H1 (cell line): ENCODE measurements at places on chromosomes 7 and 10. TPM values are rescaled to one million over a fixed set of nuclear protein-coding genes. Genes with fewer than 3 reads are reported as not detected.

- H3K27me3 ChIP-seq = no peaks in the 10 kb centered on the region
- H3K36me3 ChIP-seq = peaks cover 9% of the 10 kb centered on the region
- H3K27ac ChIP-seq = no peak overlapping the region
- DNase-seq = no peak
- no peaks in the 10 kb centered on the region for H3K4me1 ChIP-seq
Observed at GRCh38 chr10:12252882-12253546, 57.0 kb downstream of the CDC123 start.

FASTK gene
- 39.4 and 43.8 TPM in 2 replicates for total RNA-seq

DNA sequence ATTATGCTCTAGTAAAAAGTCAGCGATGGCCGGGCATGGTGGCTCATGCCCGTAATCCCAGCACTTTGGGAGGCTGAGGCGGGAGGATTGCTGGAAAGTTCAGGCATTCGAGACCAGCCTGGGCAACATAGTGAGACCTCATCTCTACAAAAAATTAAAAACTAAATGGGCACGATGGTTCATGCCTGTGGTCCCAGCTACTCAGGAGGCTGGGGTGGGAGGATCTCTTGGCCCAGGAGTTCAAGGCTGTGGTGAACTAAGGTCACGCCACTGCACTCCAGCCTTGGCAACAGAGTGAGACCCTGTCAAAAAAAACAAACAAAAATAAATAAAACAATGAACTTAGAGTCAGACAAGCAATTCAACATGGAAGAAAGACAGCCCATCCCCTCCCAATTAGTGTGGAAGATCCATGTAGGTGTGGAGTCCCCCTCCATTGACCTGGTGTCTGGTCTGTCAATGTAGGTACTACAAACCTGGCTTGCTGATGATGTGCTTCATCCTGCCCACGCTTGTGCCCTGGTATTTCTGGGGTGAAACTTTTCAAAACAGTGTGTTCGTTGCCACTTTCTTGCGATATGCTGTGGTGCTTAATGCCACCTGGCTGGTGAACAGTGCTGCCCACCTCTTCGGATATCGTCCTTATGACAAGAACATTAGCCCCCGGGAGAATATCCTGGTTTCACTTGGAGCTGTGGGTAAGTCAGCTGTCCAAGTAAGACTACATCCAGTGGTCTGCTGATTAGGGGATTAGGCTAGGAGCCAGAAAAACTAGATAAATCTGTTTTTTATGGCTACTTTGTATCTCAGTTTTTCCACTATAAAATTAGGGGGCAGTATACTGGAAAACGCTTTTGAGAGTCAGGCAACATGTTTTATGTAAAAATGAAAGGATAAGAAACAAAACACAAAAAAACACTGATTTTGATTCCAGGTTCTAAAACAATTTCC, 9.3 kb downstream of the SCD start:
- no peak overlapping the region for H3K27ac ChIP-seq
- no peak for DNase-seq
- peaks cover 99% of the 10 kb centered on the region for H3K36me3 ChIP-seq
- H3K4me1 ChIP-seq = 0 out of 2 replicates have a peak, but pooled peaks cover 2% of the 10 kb centered on the region
- no peak overlapping the region for H3K4me3 ChIP-seq

DNA sequence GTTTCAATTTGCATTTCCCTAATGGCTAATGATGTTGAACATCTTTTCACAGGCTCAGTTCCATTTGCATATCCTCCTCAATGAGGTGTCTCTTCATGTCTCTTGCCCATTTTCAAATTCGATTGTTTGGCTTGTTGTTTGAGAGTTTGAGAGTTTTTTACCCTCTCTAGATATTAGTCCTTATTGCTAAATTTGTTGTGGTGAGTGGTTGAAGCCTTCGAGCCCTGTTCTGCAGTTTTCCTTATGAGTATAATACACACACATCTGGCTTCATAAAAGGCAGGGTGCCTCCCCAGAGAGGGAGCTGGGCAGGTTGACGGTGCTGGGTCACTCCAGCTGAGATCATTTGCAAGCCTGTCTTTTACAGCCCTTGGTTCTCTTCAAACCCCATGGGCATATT, 65.1 kb downstream of the RGS10 start:
- H3K4me1 ChIP-seq = no peaks in the 10 kb centered on the region
- no peak for DNase-seq
- no peak overlapping the region for H3K4me3 ChIP-seq
- no peak overlapping the region for H3K27ac ChIP-seq
- H3K36me3 ChIP-seq = no peaks in the 10 kb centered on the region
- H3K27me3 ChIP-seq = peaks cover 67% of the 10 kb centered on the region

CACNB2 gene
- 2.4 and 3.2 TPM in 2 replicates for total RNA-seq

ANXA8L1 gene
- not detected in 2 replicates for total RNA-seq

HPS1 gene
- 38.7 and 44.0 TPM in 2 replicates for total RNA-seq

NUPR2 gene
- total RNA-seq = not detected in 2 replicates

STAG3 gene
- 3.3 and 3.8 TPM in 2 replicates for total RNA-seq

DNA sequence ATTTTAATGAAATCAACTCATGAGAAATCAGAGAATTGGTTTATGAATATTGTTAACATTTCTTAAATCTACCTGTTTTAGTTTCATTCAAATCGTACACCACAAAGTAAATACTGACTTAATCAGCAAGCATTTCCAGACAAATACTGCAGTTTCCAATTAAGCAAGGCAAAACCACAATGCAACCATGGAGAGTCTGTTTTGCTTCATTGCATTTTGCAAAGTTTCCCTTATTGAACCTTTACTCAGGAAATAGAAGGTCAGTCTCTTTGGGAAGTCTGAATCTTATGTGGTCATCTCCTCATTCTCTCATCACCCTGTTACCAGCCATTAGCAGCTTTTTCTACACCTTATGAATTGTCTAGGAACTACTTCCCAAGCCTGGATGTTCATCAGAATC, 400.5 kb downstream of the IPMK start:
- H3K4me3 ChIP-seq = no peak overlapping the region
- H3K4me1 ChIP-seq = no peaks in the 10 kb centered on the region
- DNase-seq = no peak
- no peaks in the 10 kb centered on the region for H3K36me3 ChIP-seq
- no peaks in the 10 kb centered on the region for H3K27me3 ChIP-seq

HACD1 gene
- total RNA-seq = 30.8 and 32.6 TPM in 2 replicates

MAGI2 gene
- 27.0 and 27.3 TPM in 2 replicates for total RNA-seq

GRCh38 chr7:143318661-143319060, 2.8 kb downstream of the CLCN1 start:
- H3K4me1 ChIP-seq = peaks cover 2% of the 10 kb centered on the region; the same call in 1 of the 2 replicates
- H3K36me3 ChIP-seq = no peaks in the 10 kb centered on the region
- H3K27me3 ChIP-seq = no peaks in the 10 kb centered on the region; the same call in 1 of the 2 replicates
- no peak overlapping the region for H3K27ac ChIP-seq
- no peak overlapping the region for H3K4me3 ChIP-seq

GRCh38 chr10:60290558-60290957, 99.1 kb downstream of the ANK3 start:
- H3K36me3 ChIP-seq = no peaks in the 10 kb centered on the region
- no peaks in the 10 kb centered on the region for H3K27me3 ChIP-seq
- H3K27ac ChIP-seq = no peak overlapping the region
- no peak overlapping the region for H3K4me3 ChIP-seq
- no peaks in the 10 kb centered on the region for H3K4me1 ChIP-seq

GRCh38 chr7:65382452-65382851, 8.8 kb downstream of the ZNF92 start:
- no peak for DNase-seq
- no peaks in the 10 kb centered on the region for H3K36me3 ChIP-seq
- H3K4me1 ChIP-seq = no peaks in the 10 kb centered on the region
- H3K27ac ChIP-seq = no peak overlapping the region
- no peaks in the 10 kb centered on the region for H3K27me3 ChIP-seq

GRCh38 chr10:14123139-14123538, 207.6 kb downstream of the FRMD4A start:
- H3K27me3 ChIP-seq = no peaks in the 10 kb centered on the region
- no peak overlapping the region for H3K4me3 ChIP-seq
- no peaks in the 10 kb centered on the region for H3K4me1 ChIP-seq
- H3K27ac ChIP-seq = no peak overlapping the region

DNA sequence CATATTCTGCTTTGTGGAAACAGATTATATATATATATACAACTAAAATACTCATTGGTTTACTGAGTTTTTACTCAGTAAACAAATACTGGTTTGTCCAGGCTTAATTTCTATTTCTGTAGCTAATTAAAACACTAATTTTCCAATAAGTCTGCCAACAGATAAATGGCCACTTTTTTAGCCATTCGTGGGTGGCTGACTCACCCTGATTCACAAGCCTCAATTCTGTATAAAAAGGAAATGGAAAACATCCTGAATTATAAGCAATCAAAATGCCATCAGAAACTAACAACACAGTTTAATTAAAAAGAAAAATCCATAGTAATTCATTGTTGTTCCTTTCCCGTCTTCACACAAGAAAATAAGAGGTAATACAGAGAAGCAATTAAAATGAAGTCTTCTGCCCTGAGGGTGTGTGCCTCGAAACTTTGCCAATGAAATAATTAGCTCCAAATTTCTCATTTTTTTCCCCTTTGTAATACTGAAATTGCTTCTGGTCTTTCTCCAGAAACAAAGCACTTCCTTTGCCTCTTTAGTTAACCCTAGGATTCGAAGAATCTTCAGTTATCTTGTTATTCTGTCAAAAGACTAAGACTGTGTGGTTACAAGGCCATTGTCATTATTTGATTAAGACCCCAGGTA, 118.7 kb upstream of the PTN start:
- no peak overlapping the region for H3K27ac ChIP-seq
- no peaks in the 10 kb centered on the region for H3K27me3 ChIP-seq
- no peak overlapping the region for H3K4me3 ChIP-seq
- no peaks in the 10 kb centered on the region for H3K36me3 ChIP-seq

DNA sequence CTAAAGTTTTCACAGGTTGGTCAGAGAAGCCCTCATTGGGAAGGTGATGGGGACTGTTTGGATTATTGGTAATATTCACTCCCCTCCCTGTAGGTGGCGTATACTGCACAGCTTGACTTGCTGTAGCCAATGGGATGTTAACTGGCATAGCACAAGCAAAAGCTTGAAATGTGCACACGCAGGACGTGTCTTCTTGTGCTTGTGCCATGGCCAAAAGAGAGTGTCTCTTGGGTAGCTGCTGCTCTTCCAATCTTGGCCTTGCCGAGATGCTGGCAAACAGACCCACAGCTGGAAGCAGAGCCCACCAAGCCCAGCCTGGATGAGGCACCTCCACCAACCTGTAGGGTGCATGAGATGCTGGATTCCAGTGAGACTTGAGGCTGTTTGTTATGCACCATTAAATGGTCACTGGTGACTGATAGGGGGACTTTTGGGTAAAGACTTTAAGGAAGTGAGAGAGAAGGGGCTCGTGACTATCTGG, 266.0 kb downstream of the GRID1 start:
- no peaks in the 10 kb centered on the region for H3K27me3 ChIP-seq
- DNase-seq = no peak
- H3K4me1 ChIP-seq = no peaks in the 10 kb centered on the region

MUC3A gene
- 43.9 and 44.6 TPM in 2 replicates for total RNA-seq

MRPS17 gene
- 27.3 and 30.4 TPM in 2 replicates for total RNA-seq

DNA sequence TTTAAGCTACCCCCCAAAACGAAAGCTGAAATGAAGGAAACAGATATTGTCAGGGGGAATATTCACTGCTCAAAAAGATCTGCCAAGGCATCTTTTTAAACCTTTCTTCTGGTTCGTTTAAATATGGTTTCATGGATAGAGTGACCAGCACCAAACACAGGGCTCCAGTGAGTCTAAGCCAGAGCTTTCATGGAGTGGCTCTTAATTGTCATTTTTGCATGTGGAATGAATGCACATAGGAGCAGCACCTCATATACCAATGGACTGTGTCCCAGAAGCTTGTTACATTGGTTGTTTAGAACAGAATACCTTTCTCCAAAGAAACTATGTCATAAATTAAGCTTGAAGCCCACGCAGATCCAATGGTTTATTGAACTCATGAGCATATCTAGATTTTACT, 17.3 kb downstream of the MKX start:
- no peaks in the 10 kb centered on the region for H3K36me3 ChIP-seq
- DNase-seq = no peak
- H3K27ac ChIP-seq = no peak overlapping the region

DNA sequence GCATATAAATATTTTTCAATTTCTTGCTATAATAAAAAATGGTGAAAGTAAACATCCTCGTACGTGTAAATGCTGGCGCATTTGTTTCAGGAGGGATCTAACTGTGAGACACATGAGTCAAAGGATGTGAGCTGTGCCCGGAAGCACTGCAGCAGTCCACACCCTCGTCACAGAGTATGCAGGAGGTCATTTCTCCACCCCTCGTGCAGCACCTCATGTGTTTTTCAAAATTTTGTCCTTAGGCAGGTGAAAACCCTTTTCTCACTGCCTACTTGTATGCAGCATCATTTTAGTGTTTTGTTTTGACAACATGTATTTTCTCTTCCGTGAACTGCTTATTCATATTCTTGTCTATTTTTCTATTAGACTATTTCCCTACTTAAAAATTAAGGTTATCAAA, 162.7 kb downstream of the AVL9 start:
- H3K4me1 ChIP-seq = no peaks in the 10 kb centered on the region
- H3K27me3 ChIP-seq = no peaks in the 10 kb centered on the region
- no peaks in the 10 kb centered on the region for H3K36me3 ChIP-seq
- no peak for DNase-seq
- no peak overlapping the region for H3K4me3 ChIP-seq

RAMP3 gene
- total RNA-seq = 0.88 and 0.92 TPM in 2 replicates

SFTPA1 gene
- not detected in 2 replicates for total RNA-seq

GRCh38 chr10:97325754-97326153, 6.7 kb downstream of the FRAT1 start:
- H3K36me3 ChIP-seq = 0 out of 2 replicates have a peak, but pooled peaks cover 2% of the 10 kb centered on the region
- no peak overlapping the region for H3K27ac ChIP-seq
- no peaks in the 10 kb centered on the region for H3K4me1 ChIP-seq
- no peak for DNase-seq
- no peak overlapping the region for H3K4me3 ChIP-seq

DNA sequence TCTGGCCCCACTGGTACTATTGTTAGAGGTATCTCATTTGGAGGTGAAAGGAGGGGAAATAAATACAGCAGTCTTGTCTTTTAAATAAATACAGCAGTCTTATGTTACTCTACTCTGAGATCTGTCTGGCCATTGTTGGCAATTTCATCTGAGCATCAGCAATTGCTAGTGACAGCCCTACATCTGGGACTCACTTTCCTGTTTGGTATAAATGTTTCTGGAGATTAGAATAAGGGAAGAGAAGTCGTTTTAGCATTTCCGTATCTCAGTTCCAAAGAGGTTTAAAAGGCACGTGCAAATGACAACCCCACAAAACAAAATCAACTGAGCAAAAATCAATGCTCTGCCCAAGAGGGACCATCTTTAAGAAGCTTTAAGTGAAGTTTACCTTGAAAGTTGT, 18.1 kb upstream of the CNNM2 start:
- H3K4me3 ChIP-seq = no peak overlapping the region
- H3K27me3 ChIP-seq = no peaks in the 10 kb centered on the region
- no peak overlapping the region for H3K27ac ChIP-seq
- no peaks in the 10 kb centered on the region for H3K4me1 ChIP-seq
- no peak for DNase-seq
- H3K36me3 ChIP-seq = no peaks in the 10 kb centered on the region

GRCh38 chr7:79652619-79653018, 199.2 kb upstream of the MAGI2 start:
- no peaks in the 10 kb centered on the region for H3K36me3 ChIP-seq
- DNase-seq = no peak
- H3K4me1 ChIP-seq = no peaks in the 10 kb centered on the region
- H3K27ac ChIP-seq = no peak overlapping the region
- H3K4me3 ChIP-seq = no peak overlapping the region
- no peaks in the 10 kb centered on the region for H3K27me3 ChIP-seq

GRCh38 chr7:17815318-17815717, 125.0 kb downstream of the SNX13 start:
- H3K4me3 ChIP-seq = no peak overlapping the region
- no peak for DNase-seq
- no peaks in the 10 kb centered on the region for H3K27me3 ChIP-seq
- peaks cover 3% of the 10 kb centered on the region; the same call in 1 of the 2 replicates for H3K36me3 ChIP-seq
- no peak overlapping the region for H3K27ac ChIP-seq

GRCh38 chr10:49139028-49139845, 5.4 kb upstream of the FAM170B start:
- H3K4me3 ChIP-seq = no peak overlapping the region
- H3K27ac ChIP-seq = no peak overlapping the region
- no peaks in the 10 kb centered on the region for H3K36me3 ChIP-seq
